GOT3 (cell line): ENCODE measurements at places on chromosomes 1 and 21.

DNA sequence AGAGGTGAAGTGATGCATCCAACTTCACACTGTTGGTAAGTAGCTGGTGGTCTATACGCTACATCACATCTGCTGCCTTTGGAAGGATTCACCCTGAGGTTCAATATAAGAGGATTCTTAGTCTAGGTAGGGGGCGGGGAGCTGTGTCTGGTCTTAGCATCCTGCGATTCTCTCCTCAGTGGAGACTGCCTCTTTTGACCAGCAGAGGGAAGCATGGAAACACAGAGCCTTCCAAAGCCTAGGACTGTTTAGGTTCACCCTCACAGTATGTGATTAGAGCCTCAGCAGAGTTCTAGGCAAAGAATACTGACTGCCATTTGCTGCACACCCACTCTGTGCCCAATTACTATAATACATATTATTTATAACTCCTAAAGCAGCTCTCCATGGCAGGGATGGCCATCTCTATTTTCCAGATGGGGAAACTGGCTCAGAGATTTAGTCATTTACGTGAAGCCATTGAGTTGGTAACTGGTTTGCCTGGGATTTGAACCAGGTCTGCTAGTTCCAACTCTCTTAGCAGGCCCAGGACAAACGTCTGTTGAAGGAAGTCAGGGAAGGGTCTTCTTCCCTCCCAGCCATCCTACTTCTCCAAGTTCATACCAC lies 28.9 kb upstream of the EFCAB14 start:
- no peak for DNase-seq

DNA sequence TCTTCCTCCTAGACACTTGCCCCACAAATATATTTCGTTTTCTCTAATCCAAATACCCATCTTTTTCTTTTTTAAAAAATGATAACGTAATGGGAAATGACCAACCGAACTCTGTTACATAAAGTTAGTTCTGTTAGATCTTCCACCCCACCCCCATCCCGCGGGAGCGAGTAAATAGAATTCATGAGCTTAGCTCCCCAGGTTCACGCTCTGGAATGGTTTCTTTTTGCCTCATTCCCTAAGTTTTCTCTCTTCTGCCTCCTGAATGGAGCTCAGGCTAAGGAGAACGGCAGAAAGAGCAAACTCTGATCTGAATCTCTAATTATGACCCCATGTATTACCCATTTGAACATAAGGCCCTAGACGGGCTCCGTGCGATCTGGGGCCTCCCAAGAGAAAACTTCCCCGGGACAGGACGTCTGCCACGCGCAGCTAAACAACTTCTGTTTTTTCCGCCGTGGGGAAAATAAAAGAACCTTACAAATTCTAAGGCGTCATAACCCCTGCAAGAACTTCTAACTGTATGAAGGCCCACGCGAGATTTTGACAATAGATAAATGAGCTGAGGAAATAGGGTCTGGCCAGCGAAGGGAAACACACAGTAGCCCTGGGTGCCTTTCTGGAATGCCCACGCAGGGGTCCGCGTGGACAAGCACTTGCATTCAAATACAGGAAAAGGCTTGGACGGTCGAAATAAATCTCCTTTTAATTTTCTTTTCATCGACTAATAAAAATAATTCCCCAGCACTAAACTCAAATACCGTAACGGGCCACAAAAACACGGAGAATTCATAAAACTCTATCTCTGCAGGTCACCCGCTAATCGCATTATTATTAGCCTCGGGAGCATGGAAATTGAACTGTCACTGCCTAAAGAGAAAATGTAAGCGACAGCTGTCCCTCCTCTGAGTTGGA lies 2.2 kb downstream of the TBX15 start:
- DNase-seq: no peak

DNA sequence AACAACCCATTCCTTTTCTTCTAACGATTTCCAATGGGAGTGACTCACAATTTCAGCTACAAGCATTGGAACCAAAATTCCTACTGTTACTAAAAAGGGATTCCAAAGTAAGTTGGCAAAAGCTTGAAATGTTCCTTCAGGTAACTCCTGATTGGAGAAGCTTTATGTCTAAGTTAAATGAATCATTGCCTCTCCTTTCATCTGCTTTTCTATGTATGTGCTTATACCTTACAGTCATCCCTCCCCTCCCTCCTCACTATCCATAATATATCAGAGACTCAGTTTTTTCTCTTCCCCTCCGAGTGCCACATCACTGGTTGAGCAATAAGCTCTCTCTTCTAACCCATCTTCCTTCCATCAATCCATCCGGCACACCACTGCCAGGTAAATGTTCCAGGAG lies 86.8 kb downstream of the TIAM1 start:
- DNase-seq: no peak

- no peak for DNase-seq
Measured at GRCh38 chr1:150545486-150546032, 3.6 kb upstream of the ADAMTSL4 start.

DNA sequence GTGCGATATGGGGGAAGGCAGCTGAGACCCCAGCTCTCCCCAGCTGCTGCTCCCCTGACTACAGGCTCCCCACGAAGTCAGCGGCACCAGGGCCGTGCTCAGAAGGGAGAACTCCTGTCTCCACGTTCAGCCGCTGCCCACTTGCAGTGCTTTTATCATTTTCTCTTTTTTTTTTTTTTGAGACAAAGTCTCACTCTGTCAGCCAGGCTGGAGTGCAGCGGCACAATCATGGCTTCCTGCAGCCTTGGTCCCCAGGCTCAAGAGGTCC lies 933 bp upstream of the FTCD start:
- no peak for DNase-seq

- no peak for DNase-seq
Measured at GRCh38 chr1:191558379-191558778, 599.9 kb upstream of the RGS18 start.
